ENCODE measurements at places on chromosomes 5 and 9.

- DNase-seq = no peak
These were observed 305.4 kb upstream of the IRX2 start for GRCh38 chr5:3056866-3057265.

GRCh38 chr9:81827616-81828296, 100.5 kb upstream of the SPATA31D4 start:
- DNase-seq = no peak

- DNase-seq = no peak
These were observed 438.5 kb upstream of the RGMB start for GRCh38 chr5:98334946-98335345.

GRCh38 chr5:146474065-146474464, 26.9 kb downstream of the TCERG1 start:
- DNase-seq = no peak

- DNase-seq = no peak
These were observed 9.0 kb downstream of the MTREX start for GRCh38 chr5:55316837-55317236.

GRCh38 chr9:84903963-84904362, 234.4 kb downstream of the NTRK2 start:
- no peak for DNase-seq

DNA sequence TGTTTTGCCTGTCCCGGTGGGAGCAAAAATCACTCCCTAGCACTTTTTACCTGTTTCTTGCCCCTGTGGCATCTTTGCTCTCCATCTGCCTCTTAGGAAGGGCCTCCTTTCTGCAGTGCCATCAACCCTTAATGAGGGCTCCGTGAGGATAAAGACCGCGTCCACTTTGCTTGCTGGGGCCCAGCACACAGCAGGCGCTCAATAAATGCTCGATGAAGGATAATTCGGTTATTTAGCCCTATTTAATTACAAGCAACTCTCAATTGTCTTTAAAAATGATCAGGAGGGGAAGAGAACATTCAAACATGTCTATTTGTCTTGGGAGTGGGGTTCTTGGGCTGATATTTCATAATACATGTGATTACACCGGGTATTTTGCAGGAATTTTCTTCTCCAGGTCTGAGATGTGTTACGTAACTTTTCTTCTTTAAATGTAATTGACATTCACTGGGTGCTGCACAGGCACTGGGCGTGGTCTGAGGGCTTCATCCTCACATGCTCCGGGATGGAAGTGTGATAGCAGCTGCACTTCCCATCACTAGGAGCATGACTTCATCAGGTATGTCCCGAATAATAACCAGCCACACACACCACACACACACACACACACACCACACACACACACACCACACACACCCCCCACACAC, 19.8 kb upstream of the NTNG2 start:
- DNase-seq = no peak

DNA sequence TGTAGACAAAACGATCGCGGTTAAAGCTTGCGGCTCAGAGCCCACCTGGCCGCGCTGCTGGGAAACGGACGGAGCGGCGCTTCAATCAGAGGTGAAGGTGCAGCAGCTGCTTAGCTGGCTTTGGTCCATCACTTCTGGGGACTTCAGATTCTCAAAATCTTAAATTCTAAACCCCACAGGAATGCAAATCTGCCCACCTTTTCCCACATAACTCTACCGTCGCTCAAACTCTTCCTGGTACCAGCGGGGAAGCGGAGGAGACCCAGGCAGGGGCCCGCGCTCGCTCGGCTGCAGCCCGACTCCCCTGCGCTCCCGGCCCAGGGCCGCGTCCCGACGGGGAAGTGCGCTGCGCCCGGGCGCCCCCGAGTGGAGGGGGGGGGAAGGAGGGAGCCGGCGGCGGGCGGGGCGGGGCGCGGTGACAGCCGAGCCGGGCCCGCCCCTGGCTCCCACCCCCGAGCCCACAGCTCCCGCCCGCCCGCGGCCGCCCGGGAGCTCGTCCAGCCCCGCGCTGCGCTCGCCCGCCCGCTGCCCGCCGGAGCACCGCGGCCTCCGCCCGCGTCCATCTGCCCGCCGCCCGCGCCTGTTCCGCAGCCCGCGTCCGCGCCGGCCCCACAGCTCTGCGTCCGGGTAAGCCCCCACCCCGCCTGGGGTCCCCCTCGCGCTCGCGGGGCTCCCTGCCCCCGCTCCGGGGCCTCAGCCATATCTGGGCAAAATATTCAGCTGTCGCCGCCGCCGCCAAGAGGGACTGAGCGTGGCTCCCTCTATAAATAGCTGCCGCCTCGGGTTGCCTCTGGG, at the start of gene TMOD1:
TSS of gene TMOD1 (plus strand) at position 490 of the 795 bp plus-strand sequence. CDS start 22,523 bp downstream, outside the sequence.
- DNase-seq = peak; percentile 43

DNA sequence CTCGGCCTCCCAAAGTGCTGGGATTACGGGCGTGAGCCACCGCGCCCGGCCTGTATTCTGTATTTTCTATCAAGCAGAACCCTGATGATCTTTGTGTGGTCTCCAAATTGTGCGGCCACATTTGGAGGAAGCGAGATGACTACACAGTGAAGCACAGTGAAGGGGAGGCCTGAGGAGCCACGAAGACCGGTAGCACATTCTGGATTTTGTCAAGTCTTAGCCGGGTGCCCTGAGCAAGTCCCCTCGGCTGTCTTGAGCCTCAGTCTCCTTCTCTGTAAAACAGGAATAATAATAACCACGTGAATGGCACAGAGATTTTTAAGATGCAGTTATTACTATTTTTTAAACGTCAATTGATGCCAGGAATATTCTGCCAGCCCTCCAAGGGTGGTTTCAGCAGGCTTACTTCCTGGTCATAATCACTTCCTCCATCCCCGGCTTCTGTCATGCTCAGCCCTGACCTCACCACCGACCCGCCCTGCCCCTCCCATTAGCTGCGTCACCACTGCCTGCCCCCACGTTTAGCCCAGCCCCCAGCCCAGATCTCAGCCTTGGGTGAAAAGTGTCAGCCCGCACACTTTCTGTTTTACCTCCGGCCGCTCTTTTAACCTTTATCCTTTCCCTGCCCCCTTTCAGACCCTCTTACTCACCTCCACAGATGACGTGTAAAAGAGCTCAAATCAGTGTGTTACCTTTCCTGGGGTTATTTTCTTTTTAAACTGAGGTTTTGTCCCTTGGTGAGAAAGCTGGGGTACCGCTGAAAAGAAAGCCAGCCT, 27.0 kb upstream of the ERGIC1 start:
- DNase-seq = peak; percentile 87

- DNase-seq = no peak
These were observed 72.7 kb upstream of the HSPA9 start for GRCh38 chr5:138647794-138648410.

DNA sequence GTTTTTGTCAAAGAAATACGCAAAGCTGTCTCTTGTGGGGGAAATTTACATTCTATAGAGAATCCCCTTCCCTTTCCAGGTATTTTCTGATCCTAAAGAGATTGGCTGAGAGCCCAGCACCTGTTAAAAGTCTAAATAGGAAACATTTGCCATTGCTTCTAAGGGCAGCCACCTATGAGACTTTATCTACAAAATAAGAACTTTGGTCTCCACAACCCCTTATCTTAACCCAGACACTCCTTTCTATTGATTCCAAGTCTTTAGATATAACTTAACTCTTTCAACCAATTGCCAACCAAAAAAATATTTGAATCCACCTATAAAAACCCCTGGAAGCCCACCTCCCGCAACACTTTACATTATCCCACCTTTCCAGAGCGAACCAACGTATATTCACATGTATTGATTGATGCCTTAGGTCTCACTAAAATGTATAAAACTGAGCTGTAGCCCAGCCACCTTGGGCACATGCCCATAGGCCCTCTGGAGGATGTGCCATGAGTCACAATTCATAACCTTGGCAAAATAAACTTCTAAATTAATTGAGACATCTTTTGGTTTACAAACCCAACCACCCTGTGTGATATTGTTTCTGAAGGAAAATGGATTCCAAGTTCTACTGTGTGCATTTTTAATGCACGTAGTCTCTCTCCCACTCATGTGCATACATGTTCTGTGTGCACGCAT, 211.4 kb downstream of the GAS1 start:
- DNase-seq = no peak

GRCh38 chr5:79756076-79756475, 66.4 kb downstream of the CMYA5 start:
- no peak for DNase-seq

DNA sequence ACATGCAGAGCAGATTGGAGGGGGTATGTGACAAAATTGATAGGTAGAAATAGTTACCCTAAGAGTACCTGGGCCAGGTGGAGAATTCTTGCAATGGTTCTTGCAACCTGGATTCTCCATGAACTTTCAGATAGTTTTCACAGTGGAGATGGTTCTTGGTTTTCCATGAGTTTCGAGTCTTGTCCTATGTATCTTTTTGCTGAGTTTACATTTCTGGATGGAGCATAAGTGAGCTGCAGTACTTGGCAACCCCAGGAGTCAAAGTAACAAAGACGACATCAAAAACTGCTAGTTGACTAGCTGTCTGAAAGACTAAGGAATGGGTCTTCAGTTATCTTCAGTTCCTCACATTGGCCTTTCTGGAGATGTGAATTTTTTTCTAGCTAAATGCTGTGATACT, 196.6 kb upstream of the RAD23B start:
- DNase-seq = no peak

- no peak for DNase-seq
These were observed 49.3 kb downstream of the F2R start for GRCh38 chr5:76765249-76765648.

GRCh38 chr5:56514245-56514644, 281.1 kb upstream of the ANKRD55 start:
- no peak for DNase-seq

DNA sequence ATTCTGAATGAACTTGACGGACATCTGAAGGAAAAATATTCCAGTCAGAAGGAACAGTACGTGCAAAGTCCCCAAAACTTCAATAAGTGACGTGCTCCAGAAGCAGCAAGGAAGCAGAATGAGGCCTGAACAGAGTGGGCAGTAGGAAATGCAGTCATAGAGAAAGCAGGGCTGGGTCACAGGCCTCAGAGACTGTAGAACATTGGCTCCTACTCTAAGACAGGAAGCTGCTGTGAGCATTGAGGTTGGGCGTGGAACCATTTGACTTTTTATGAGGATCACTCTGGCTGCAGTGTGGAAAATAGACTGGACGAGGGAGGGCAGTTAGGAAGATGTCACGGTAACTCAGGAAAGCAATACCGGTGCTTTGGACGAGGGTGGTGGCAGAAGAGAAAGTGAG, 64.0 kb downstream of the DOCK8 start:
- DNase-seq = no peak

- no peak for DNase-seq
These were observed 408.3 kb downstream of the ENC1 start for GRCh38 chr5:74232276-74232675.

DNA sequence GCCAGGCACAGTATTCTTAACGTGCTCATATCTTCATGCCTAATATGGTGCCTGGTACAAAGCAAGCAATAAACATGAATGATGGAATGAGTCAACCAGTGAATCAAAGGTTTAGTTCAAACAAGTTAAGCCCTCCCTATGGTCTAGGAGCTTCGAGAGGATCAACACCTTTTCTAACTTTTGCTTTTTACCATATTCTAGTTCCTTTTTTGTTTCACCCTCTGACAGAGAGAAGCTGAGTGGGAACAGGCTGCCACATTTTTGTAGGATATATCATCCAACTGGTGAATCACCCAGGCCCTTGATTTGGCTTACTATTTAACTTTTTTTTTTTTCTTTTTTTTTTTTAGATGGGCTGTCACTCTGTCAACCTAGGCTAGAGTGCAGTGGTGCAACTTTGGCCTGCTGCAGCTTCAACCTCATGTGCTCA, 39.3 kb upstream of the TNC start:
- no peak for DNase-seq

GRCh38 chr5:159713254-159713653, 203.0 kb upstream of the ADRA1B start:
- no peak for DNase-seq

GRCh38 chr5:54608423-54609085, 91.0 kb downstream of the SNX18 start:
- no peak for DNase-seq

- no peak for DNase-seq
These were observed 200.7 kb downstream of the AOPEP start for GRCh38 chr9:94927048-94927761.

DNA sequence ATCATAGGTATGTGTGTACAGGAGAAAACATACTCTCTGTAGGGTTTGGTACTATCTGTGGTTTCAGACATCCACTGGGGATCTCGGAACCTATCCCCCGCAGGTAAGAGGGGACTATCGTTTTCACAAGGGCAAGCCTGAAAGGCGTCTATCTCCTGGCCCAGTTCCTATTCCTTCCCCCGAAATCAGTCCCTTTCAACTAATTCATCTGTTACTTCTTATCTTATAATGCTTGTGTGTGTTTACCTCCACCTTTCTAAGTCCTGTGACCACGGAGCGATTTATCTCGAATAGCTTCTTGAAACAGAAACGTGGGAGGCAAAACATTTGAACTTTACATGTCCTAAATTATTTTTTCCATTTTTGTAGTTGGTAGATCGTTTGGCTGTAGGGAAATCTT, 11.4 kb downstream of the ABO start:
- DNase-seq = no peak

GRCh38 chr5:18932081-18932480, 1055.9 kb downstream of the CDH18 start:
- DNase-seq = no peak

DNA sequence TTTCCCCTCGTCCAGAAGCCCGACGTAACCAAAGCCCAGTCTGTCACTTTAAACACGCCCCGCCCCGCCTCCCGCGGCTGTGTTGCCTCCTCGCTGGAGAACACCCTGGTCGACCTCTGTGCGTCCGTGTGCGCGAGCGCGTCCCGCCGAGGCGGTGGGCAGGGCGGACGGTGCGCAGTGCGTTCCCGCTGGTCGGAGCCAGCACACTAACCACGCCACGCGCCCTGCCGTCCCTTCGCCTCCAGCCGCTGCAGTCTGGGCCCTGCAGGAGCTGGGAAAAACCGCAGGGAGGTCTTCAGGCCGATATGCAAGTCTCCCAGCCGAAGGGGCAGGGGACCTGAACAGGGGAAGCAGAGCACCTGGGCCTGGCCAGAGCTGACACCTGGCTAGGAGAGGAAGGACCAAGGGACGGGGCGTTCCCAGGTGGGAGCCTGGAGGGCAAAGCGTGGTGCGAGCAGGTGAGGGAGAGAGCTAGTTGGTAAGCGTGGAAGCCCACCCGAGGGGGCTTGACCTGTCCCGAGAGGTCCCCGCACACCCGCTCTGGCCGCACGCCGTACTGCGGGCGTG, 1.3 kb upstream of the PHPT1 start:
- DNase-seq = peak; percentile 87

DNA sequence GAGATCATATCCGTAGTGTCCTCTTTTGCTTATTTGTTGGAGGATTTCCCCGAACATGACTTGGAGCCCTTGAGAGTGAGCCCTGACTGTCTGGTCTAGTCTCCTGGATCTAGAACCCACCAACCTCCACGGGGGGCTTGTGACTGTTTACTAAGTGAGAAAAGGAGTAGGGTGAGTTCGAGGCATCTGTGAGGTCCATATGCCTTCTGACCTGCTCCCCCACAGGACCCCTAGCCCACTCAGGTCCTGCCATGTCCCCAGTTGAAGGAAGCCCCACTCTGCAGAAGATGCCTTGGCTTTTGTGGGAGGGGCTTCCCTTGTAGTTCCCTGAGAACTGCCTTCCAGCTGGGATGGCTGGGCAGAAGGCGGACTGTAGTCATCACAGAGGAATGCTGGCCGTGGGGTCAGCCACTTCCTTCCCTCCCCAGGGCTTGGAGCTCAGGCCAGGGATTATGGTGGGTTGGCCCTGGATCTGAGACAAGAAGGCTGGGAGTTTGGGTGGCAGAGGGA, 7.0 kb upstream of the IRF1 start:
- DNase-seq = peak; percentile 80
